ENCODE measurements at places on chromosomes 16 and 17. TPM values are rescaled to one million over a fixed set of nuclear protein-coding genes. Genes with fewer than 3 reads are reported as not detected.

- no peaks in the 10 kb centered on the region for H3K27me3 ChIP-seq
- peaks cover 57% of the 10 kb centered on the region for H3K4me1 ChIP-seq
- no peak for DNase-seq
- no peak overlapping the region for H3K4me3 ChIP-seq
These were observed 15.5 kb downstream of the LLGL2 start for GRCh38 chr17:75540923-75541503.

DNA sequence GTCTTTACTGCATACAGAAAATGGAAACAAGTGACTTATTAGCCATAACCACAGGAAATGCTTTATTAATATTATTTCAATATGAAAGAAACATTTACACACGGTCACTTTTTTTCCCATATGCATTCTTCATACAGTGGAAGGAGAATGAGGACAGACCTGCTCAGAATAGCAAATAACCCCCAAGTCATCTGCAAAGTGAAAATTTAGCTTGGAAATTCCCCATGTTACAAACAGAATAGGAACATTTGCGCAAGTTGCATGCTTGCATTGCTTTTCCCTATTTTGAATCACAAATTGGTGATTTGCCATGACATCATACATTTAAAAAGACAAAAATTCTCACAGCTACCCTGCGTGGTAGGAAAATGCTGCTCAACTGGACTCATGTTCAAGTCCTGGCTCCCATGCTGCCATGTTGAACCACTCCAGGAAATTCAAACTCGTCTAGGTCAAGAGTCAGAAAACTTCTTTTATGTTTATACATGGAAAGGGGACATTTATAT lies 102.0 kb downstream of the GP2 start:
- peaks cover 17% of the 10 kb centered on the region for H3K27me3 ChIP-seq
- no peaks in the 10 kb centered on the region for H3K36me3 ChIP-seq
- no peak overlapping the region for H3K4me3 ChIP-seq
- no peaks in the 10 kb centered on the region for H3K4me1 ChIP-seq

GRCh38 chr17:32596628-32597027 lies 109.8 kb downstream of the CDK5R1 start:
- H3K36me3 ChIP-seq = peaks cover 11% of the 10 kb centered on the region
- H3K27me3 ChIP-seq = no peaks in the 10 kb centered on the region
- no peak overlapping the region for H3K27ac ChIP-seq
- DNase-seq = no peak
- H3K4me3 ChIP-seq = no peak overlapping the region
- H3K4me1 ChIP-seq = no peaks in the 10 kb centered on the region

Gene CDC27
- total RNA-seq = 79.1 TPM

Gene SGCA
- total RNA-seq = not detected

Gene SMIM36
- not detected for total RNA-seq

All from progenitor cell of endocrine pancreas (in vitro differentiated cells).